ENCODE measurements at places on chromosomes 1 and 21.
A peak's percentile ranks its signal among the peaks of the same experiment; 100 is the strongest.

GRCh38 chr1:119475866-119476439 lies 31.1 kb upstream of the HSD3B1 start:
- no peak for DNase-seq

DNA sequence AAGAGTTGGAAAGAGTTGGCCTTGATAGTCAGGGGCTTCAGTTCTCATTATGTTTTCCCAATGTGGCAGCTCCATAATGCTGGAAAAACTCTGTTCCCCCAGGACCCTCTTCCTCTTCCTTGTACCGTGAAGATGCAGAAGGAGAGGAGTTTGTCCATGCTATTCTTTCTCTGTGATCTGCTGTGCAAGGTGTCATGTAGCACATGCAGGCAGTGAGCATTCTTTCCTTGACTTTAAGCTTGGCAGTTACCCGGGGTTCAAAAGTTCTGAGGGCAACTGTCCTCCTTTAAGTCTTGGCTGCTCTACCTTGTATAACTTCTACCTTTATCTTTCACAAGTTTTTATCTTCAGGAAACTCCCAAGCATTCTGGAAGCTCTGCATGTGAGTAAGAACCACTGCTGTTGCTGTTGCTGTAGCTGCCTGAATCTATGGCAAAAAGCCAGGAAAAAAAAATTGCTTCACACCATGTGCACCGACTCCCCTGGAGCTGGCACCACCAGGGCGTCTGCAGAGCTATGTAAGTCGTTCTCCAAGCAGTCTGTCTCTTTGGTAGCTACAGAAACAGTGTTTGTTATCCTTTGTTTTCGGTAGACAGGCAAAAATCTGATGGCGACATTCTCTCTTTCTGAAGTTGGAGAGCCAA lies 42.7 kb upstream of the SLC16A1 start:
- no peak for DNase-seq

- no peak for DNase-seq
Observed at GRCh38 chr1:214552174-214552608, 789 bp upstream of the PTPN14 start.

DNA sequence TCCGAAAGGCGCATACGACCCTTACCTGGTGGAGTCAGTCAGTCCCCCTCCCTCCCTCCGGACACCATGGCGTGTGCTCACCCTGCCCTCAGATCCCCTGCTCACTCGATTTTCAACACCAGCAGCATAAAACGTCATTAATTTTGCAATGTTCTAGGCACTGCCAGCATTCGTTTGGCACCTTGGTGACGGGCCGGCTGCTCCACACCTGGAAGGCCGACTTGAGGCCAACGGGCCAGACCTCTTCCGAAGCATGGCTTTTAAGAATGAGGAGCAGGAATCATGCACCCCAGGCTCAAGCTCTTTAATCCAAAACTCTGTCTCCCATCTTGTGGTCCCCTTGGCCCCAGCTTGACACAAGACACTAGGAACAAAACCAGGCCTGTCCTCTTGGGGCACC lies 33.1 kb downstream of the NPHP4 start:
- DNase-seq, result no peak

- DNase-seq, result peak; percentile 5
Observed at GRCh38 chr1:186680245-186681061, at the start of gene PTGS2. Gene PTGS2 (minus strand): TSS chr1:186680423. CDS start chr1:186680290, 133 bp downstream.

DNA sequence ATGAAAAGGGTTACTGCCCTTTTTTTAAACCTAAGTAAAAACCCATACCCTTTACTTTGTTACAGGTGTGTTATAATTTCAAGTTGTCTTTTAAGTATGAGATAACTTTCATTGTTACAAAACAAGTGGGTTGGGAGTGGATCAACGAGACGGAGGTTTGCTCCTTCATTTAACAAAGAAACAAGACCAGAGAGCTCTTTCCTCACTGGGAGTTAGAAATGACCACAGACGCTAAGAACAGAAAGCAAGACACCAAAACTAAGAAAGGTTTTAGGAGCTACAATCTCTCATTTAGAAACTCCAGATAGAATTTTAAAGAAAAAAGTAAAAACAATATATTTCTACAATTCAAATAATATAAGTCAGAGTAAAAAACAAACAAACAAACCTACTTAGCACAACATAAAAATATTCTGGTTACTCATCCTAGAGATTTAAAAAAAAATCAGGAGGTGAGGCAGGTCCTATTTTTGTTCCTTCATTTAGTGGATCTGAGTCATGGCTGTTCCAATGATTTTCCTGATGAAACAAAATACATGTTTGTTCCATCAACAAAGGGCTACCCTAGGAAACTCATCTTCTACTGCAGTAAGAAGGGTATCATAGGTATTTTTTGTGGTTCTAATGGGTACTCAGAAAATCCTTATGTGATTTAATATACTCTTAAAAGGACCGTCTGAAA lies 33.0 kb downstream of the APP start:
- DNase-seq, result no peak

DNA sequence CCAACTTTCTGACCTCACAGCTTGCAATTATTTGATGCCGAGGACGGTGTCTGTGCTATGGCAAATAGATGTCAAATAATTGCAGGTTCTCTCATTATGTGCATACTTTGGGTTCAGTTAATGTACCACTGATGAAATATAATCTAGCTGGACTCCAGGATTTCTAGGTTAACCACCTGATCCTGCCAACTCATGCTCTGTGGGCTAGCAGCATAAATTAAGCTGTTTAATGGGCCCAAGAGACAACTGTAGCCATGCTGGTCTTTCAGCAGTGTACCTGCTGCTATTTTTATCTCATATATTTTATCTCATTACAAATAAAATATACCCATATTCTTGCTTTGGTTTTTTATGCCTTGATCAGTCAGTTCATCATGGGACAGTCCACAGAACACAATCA lies 43.3 kb upstream of the HP1BP3 start:
- DNase-seq, result no peak

DNA sequence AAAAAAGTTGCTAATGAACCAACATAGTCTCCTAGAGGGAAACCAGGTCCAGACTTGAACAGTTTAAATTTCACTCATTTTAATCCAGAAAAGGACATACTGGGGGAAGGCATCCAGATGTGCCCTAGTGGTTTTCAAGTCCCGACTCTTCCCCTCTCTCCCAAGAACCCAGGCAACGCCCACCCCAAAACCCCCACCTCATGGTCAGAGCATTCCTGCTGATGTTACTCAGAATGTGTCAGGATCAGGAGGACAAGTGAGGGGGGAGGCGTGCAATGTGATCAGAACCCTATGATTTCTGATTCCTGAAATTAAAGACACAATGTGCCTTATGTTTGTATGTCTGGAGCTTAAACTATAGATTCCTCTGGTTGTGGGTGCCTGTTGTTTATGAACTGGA lies 1.6 kb upstream of the CTSK start:
- DNase-seq, result no peak

DNA sequence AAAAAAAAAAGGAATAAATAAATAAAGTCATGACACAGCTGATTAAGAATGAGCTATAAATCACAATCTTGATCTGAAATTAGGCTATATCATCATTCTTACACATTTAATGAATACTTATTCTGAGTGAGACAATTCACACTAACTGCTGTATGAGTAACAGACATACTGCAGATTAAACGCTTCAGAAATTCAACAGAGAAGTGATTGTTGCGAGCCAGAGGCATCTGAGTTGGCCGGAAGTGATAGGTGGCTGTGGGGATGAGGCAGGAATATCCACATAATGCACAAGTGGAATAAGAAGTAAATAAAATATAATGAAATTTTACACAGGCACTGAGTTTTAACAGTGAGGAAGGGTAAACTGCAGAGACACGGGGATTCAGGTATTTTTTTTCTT lies 142.4 kb downstream of the APP start:
- no peak for DNase-seq

DNA sequence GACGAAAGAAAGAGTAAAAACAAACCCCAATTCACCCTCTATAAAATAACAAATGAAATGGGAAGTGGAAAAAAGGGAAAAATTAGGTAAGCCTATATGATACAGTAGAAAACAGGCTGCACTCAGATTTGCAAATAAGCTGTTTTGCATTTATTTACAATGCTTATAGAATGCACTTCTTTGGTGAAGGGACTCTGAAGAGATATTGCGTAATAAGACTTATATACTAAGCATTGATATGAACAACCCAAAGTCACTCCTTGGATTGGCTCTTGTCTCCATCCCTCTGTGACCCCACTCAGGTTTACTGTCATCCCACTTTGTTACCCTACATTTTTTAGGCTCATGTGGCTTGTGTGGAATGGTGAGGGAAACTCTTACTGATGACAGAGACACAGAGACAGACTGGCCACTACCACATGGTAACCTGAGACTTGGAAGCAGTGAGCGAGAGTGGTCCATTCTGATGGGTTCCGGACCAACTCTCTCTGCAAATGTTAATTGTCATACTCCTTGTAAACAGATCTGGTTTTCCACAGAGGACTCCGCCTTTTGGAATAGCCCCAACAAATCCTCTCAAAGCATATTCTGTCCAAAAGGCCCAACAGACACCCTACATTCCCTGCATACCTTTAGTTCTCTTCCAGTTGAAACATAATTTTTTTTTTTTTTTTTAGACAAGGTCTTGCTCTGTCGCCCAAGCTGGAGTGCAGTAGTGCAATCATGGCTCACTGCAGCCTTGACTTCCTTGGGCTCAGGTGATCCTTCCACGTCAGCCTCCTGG lies 11.0 kb downstream of the GSTM5 start:
- no peak for DNase-seq

DNA sequence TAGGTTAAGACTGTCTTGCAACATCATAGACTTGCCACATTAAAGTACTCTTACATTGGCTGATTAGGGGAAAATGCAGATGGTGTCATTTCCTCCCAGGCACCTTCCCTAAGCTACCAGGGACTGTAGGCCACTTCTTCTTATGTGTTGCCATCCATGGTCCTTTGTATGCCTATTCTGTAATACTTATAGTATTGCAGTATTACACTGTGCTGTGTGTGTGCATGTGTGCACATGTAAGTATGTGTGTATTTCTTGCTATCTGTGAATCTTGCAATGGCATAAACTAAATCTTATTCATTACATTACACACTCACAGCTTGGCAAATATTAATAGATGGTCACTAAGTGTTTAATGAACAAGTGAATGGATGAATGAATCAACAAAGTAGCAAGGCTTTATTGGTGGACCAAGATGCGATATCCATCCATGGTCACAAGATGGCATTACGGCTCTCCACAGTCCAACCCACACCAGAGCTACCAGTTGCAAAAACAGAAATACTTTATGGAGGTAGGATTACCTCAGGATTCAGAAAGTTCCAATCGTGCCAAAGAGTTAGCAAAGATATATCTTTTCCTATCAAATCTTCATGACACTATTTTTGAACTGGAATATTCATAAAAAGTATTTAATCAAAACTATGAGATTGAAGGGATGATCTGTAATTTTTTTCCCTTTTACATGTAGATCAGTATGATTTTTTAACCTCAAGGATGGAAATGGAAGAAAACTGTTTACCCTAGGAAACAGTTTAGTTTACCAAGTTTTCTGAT lies 160.2 kb downstream of the DENND1B start:
- DNase-seq, result peak; percentile 23

GRCh38 chr1:197958438-197959305 lies 41.5 kb downstream of the LHX9 start:
- DNase-seq, result no peak

- DNase-seq, result peak; percentile 21
Observed at GRCh38 chr1:201020721-201021629, 2.5 kb downstream of the KIF21B start.

- DNase-seq, result no peak
Observed at GRCh38 chr1:216562383-216562782, 139.1 kb upstream of the USH2A start.

GRCh38 chr1:54463259-54464030 lies 57.3 kb upstream of the SSBP3 start:
- no peak for DNase-seq

DNA sequence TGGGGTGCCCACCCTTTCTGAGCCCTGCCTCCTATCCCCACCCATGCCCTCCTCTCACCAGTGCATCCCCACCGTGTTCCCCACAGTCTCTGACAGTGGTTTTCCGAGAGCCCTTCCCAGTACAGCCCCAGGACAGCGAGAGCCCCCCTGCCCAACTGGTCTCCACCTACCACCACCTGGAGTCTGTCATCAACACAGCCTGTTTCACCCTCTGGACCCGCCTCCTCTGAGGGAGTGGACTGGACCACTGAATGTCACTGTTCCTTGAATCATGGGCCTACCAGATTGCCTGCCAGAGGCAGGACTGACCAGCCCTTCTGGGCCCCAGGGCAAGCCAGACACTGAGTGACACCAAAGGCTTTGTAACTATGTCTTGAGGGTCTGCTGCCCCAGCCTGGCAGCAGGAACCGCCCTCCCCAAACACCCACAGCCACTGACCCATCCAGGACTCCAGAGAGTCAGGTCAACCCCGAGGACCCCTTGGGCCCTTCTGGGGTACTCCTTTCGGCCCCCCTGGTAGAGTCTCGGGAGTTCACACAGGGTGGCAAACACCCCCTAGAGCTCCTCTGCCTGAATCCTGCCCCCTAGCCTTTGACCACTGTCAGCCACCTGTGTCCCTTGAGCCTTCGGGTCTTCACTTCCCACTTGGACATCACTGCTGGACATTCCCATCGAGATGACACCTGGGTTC lies 3.3 kb downstream of the HYI start:
- DNase-seq, result no peak

- no peak for DNase-seq
Observed at GRCh38 chr1:21842606-21843162, 30.6 kb downstream of the LDLRAD2 start.

DNA sequence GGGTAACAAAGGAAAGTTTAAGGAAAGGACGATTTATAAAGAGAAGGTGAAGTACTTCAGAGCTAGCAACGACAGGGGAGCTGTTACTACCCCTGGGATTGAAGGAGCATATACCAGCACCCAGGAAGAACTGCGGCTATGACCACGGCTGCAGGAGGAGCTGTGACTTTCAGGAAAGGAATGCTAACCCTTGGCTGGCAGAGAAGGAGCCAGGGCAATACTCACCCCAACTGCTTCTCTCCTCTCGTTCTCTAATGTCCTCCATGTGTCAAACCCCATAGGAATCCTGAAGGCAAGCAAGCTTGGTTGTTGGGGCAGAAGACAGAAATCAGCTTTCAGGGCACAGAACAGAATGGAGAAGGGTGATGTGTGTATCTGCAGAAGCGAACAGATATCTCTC lies 120.5 kb downstream of the TMEM53 start:
- no peak for DNase-seq

- DNase-seq, result no peak
Observed at GRCh38 chr1:21058035-21058793, 118.5 kb downstream of the EIF4G3 start.

DNA sequence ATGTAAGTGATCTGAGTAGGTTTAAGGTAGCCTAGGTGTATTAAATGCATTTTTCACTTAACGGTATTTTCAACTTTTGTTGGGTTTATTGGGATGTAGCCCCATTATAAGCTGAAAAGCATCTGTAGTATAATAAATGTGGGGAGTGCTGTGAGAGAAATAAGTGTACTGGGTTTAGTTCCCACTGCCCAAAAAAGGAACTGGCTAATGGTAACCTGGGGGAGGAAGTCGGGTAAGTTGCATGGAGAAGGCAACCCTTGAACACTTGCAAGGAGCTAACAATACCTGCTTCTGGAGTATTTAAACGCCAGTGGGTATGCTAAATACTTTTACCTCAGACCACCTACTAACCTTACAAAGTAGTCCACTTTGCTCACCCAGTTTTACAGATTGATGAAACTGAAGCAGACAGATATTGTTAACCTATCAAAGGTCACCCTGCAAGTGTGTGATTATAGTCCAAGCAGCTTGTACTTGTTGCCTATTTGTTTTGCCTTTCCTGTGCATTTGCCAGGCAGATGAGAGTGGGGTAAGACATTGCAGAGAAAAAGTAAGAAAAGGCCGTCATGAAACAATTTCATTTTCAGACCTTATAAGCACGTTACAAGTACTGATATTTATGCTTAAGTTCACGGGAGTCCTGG lies 7.6 kb upstream of the SHISA4 start:
- no peak for DNase-seq

All from CD4-positive, alpha-beta T cell treated with Interleukin-4 for 4 hours (primary cell).